ENCODE measurements at places on chromosomes 2 and 18.

DNA sequence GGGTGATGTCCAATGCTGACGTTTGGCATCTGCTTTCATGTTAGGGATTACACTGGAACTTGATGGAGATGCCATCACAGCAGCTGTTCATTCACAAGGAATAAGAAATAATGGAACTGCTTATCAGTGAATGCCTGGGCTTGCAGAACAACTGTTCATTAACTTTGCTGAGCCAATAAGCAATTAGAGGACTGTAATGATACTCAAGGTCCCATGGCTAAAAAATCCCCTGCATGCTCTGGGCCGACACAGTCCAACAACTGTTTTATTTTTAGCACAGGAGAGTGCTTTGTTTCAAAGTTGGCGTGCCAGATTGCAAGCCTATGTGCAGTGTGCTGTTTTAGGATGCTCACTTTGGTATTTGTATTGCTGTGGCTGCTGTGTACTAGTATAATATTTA, 408.0 kb upstream of the RGPD4 start:
- no peak for DNase-seq

GRCh38 chr2:192162392-192163042, 32.2 kb downstream of the TMEFF2 start:
- peak; percentile 70 for DNase-seq

- DNase-seq, result no peak
Measured at GRCh38 chr2:12951657-12951973, 234.9 kb downstream of the TRIB2 start.

- DNase-seq, result peak; percentile 46
Measured at GRCh38 chr2:25323042-25323514, 18.6 kb downstream of the DNMT3A start.

GRCh38 chr2:210503725-210504191, 27.2 kb upstream of the LANCL1 start:
- no peak for DNase-seq

GRCh38 chr2:182921234-182921633, 54.8 kb upstream of the FRZB start:
- no peak for DNase-seq

- DNase-seq, result no peak
Measured at GRCh38 chr18:56175330-56176001, 462.9 kb downstream of the TXNL1 start.

GRCh38 chr2:25165992-25166875, 2.1 kb downstream of the POMC start:
- DNase-seq, result peak; percentile 13

- DNase-seq, result no peak
Measured at GRCh38 chr18:59908799-59909198, 9.0 kb downstream of the PMAIP1 start.

DNA sequence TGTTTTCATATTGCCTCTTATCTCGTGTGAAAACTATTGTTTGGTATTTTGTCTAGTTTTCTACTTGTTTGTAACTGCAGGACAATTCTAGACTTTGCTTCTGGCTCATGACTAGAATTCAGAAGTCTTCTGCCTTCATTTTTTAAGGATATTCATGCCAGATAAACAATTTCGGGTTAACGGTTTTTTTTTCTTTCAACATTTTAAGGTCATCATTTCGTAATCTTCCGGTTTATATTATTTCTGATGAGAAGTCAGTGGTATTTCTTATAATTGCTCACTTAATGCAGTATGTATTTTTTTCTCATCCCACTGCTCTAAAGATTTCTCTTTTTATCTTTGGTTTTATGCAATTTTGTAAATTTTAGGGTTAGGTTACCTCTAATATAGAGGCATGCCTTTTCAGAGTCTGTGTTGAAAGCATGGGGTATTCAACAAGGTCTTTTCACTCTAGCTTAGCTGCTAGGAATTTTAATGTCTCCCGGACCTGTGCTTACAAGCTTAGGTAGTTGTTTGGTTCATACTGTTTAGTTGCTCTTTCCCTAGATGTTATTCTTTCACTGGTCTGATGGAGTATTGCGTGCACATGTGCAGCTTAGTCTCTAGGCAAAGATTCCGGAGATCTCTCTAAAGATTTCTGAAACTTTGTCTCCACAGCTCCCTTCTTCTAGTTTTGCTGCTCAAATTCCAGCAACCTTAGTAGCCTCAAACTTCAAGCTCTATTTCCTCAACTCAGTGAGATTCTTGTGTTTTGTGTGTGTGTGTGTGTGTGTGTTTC, 198.1 kb downstream of the MCFD2 start:
- no peak for DNase-seq

GRCh38 chr2:48572816-48573215, 42.9 kb downstream of the STON1 start:
- no peak for DNase-seq

DNA sequence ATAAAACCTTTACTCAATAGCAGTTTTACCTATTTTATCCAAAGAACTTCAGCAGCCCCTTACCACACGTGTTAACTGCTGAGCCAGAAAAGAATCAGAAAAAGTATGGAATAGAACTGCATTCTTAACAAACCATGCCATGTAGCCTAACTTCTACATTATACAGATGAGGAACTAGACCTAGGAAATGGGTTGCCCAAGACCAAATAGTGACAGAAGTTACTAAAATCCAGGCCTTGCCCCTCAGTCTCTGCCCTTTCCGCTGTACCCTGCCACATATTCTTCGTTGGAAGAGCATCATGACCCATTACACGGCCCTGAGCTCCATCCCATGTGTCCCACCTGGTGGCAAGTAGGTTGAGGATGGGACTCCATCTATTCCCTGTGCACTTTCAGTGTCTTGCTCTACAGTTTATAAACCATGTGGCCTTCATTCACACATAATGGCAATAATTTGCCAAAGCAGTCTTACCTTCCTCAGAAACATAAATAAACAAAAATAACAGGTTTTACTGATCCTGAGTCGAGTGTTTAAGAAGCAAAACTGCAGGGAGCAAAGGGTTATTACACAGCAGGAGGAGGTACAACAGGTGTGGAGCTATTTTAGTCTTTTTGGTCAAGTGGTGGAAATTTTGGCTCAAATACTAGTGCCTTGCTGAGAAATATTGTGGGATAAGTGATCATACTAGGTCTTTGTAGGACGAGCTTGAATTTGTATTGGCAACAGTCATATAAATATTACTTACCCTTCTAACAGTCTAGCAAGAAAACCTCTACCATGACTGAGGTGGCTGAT, 46.5 kb downstream of the HNRNPLL start:
- no peak for DNase-seq

DNA sequence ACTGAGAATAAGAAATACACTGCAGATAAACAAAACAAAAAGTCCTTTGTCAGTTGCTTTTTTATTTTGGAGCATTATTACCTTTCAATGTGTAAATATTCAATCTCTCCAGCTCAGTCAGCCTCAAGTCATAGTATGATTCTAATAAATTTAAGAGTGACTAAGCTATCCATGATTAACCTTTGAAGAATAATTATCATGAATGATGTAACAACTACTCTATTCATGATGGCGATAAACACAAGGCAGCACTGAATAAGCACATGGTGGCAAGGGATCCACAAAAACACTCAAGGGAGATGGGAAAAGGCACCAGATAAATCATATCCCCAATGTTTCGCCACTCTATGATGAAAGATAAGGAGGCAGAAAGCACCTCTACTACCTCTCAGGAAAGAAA, 67.0 kb downstream of the MAP4K3 start:
- DNase-seq, result no peak

GRCh38 chr18:34709750-34710441, at the start of gene DTNA:
DTNA (plus strand) TSS chr18:34710298; CDS start chr18:34755977, 45,679 bp downstream.
- no peak for DNase-seq
